Vagina (tissue), 2 donors: ENCODE measurements at places on chromosomes 2 and 18.

DNA sequence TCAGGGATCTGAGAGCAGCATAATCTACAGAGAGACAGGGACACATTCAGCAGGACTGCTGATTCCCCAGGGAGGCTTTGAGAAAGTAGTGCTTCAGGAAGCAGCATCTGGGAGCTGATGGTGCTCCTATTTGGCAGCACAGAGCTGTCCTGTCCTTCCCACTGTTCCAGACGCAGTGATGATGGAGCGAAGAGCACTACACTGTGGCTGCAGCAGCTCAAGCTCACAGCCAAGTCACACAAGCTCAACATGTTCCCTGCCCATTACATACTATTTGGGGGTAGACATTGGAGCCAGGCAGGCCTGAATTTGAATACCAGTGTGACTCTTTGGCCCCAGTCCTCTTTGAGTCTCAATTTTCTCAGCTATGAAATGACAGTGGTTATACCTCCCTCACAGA, 15.2 kb upstream of the GALM start:
- no peak for DNase-seq
- H3K4me3 ChIP-seq = no peak overlapping the region
- no peaks in the 10 kb centered on the region for H3K27me3 ChIP-seq
- H3K36me3 ChIP-seq = no peaks in the 10 kb centered on the region

GRCh38 chr2:61832183-61832841, 21.5 kb downstream of the FAM161A start:
- DNase-seq = no peak
- H3K27me3 ChIP-seq = no peaks in the 10 kb centered on the region
- H3K4me1 ChIP-seq = no peaks in the 10 kb centered on the region
- no peak overlapping the region for H3K4me3 ChIP-seq
- H3K27ac ChIP-seq = no peak overlapping the region

GRCh38 chr2:84234103-84234502, 225.0 kb downstream of the SUCLG1 start:
- no peaks in the 10 kb centered on the region for H3K36me3 ChIP-seq
- DNase-seq = no peak
- H3K27me3 ChIP-seq = no peaks in the 10 kb centered on the region
- H3K4me1 ChIP-seq = no peaks in the 10 kb centered on the region
- H3K4me3 ChIP-seq = no peak overlapping the region

GRCh38 chr2:173940208-173941020, 24.8 kb downstream of the SP3 start:
- no peaks in the 10 kb centered on the region for H3K36me3 ChIP-seq
- H3K27me3 ChIP-seq = no peaks in the 10 kb centered on the region
- no peak overlapping the region for H3K27ac ChIP-seq
- H3K4me1 ChIP-seq = peaks cover 98% of the 10 kb centered on the region
- DNase-seq = no peak
- no peak overlapping the region for H3K4me3 ChIP-seq
